T-helper 2 cell treated with Interferon-gamma antibody and Interleukin-4, amounts not matched to agents 5 μg/mL and 100 μg/mL, for 36 hours (primary cell): ENCODE measurements at places on chromosomes 5 and 9.

DNA sequence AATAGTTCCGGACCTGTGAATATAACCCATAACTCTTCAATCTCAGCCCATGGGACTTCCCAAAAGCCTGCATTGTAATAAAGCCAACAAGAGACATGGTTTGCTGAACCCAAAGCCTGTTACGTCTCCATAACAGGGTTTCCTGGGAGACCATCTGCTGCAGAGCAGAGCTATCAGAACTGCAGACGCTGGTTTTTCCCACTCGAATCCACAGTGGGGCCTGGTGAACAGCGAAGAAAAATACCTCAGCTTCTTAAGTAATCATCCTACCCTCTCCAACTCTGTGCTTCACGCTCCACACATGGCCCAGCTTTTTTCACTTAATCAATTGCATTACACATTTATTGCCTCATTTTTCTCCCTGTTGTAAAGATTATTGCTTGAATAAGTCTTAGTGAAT is 409.5 kb upstream of the GRIA1 start:
- H3K27ac ChIP-seq, result no peak overlapping the region
- H3K4me1 ChIP-seq, result no peaks in the 10 kb centered on the region
- H3K4me3 ChIP-seq, result no peak overlapping the region
- no peak for DNase-seq
- H3K27me3 ChIP-seq, result no peaks in the 10 kb centered on the region

DNA sequence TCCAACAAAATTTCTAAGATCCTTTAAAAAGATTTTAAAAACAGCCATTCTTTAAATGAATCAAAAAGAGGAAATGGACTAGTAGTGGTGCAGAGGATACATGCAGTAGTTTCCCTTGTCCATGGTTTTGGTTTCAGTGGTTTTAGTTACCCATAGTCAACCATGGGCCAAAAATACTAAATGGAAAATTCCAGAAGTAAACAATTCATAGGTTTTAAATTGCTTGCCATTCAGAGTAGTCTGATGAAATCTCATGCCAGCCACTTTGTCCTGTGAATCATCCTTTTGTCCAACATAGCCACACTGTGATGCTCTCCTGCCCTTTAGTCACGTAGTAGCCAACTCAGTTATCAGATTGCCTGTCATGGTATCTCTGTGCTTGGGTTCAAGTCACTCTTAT is 286.1 kb downstream of the ANXA1 start:
- no peak overlapping the region for H3K4me3 ChIP-seq
- no peaks in the 10 kb centered on the region for H3K27me3 ChIP-seq
- DNase-seq, result no peak
- H3K27ac ChIP-seq, result no peak overlapping the region

DNA sequence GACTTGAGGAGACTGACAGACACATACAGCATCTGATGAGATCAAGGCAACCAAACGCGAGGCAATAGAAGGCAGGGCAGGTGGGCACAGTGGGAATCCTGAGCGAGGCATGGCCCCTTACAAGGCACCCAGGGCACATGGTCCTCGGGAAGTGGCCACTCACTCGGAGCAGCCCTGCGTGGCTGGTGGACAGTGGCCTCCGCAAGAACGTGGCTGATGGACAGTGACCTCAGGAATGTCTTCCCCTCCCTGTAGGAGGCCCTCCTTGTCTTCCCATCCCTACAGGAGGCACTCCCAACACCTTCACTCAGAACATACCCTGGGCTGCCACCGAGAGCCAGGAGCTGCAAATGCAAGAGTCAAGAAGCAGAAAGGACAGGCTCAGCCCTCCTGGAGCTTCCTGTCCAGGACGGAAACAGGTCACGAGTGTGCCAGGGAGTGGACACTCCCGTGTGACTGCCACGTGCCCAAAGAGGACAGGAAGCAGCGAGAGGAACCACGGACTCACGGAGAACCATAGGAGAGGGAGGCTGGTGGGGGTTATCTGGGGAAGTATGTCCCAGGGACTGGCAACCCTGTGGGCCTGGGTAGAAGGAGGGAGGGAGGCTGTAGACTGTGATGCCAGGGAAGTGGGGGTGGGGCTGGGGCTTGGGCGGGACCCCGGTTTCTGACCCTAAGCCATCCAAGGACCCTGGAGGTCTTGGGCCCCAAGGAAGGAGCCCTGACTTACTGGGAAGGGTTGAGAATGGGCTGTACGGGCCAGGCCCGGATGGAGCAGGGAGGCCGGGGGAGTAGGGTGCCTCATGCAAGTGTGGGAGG is 321.9 kb upstream of the IRX4 start:
- no peaks in the 10 kb centered on the region for H3K4me1 ChIP-seq
- H3K4me3 ChIP-seq, result no peak overlapping the region
- H3K36me3 ChIP-seq, result no peaks in the 10 kb centered on the region
- no peak overlapping the region for H3K27ac ChIP-seq

GRCh38 chr5:163033656-163034055 is 403.7 kb upstream of the CCNG1 start:
- no peak overlapping the region for H3K27ac ChIP-seq
- no peaks in the 10 kb centered on the region for H3K4me1 ChIP-seq
- no peak for DNase-seq

DNA sequence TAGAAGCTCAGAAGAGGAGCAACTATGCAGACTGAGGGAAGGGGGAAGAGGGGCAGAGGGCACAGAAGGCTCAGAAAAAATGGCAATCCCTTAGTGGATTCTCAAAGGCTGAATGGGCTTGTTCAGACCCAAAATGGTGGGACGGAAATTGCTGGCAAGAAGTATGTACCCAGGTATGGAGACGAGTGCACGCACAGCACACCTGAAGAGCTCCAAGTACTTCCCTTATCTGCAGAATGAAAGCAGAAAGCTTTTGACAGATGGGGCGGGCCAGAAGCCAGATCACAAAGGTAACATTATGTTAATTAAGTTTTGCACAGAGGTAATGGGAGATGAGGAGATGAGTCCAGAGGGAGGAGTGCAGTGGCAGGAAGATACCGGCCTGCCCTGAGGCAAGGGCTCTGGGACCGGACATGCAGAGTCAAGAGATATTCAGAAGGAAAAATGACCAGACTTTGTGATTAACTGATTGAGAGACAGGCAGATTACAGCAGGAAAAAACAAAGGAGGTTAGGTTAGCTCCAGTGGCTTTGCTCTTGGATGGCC is 138.1 kb upstream of the PIK3R1 start:
- H3K4me1 ChIP-seq, result no peaks in the 10 kb centered on the region
- no peak for DNase-seq
- H3K27me3 ChIP-seq, result peaks cover 3% of the 10 kb centered on the region
- H3K27ac ChIP-seq, result no peak overlapping the region
- no peak overlapping the region for H3K4me3 ChIP-seq

- DNase-seq, result no peak
- peaks cover 31% of the 10 kb centered on the region for H3K4me1 ChIP-seq
- H3K4me3 ChIP-seq, result no peak overlapping the region
- H3K27me3 ChIP-seq, result peaks cover 35% of the 10 kb centered on the region
- H3K36me3 ChIP-seq, result peaks cover 12% of the 10 kb centered on the region
These were observed 2.5 kb upstream of the YTHDC2 start for GRCh38 chr5:113510836-113511451.

DNA sequence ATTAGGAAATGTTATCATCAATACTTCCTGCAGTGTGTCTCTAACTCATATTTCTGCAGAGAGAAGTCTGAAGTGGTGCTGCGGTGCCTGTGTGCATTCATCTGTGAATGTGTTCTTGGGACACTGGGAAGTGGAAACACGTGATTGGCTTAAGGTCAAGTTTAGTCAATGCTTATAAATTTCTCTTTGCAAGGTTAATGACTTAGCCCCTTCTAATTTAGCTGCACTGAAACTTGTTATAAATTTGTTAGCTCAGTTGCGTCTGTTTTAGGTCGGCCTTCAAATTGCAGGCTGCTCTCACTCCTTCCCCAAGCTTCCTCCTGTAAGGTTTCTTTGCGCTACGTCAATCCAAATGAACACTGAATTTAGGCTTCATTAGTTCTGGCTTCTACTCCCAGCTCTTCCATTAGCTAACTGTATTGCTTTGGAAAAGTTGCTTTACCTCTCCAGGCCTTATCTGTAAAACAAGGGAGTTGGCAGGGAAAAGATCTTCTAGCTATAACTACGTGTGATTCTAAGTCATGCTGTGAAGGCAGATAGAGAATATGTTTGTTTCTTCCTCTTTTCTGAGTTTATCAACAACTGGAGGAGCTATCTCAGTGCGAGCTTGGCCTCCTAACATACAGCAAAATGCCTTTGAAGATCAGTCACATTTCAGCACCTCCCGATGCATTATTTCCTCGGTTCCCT is 341.8 kb downstream of the NFIB start:
- H3K27me3 ChIP-seq, result no peaks in the 10 kb centered on the region
- DNase-seq, result no peak
- H3K4me1 ChIP-seq, result no peaks in the 10 kb centered on the region
- H3K27ac ChIP-seq, result no peak overlapping the region

DNA sequence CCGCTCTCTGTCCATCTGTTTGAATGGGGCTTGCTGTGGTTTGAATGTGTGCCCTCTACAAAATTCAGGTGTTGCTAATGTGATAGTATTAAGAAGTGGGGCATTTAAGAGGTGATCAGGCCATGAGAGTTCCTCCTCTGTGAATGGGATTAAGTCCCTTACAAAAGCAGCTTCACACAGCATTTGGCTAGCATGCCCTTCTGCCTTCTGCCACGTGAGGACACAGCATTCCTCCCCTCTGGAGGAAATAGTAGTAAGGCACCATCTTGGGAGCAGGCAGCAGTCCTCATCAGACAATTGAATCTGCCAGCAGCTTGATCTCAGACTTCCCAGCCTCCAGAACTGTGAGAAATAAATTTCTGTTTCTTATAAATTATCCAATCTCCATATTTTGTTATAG is 540.2 kb downstream of the CSNK1G3 start:
- no peaks in the 10 kb centered on the region for H3K27me3 ChIP-seq
- no peak overlapping the region for H3K27ac ChIP-seq
- no peak for DNase-seq
- no peaks in the 10 kb centered on the region for H3K4me1 ChIP-seq

DNA sequence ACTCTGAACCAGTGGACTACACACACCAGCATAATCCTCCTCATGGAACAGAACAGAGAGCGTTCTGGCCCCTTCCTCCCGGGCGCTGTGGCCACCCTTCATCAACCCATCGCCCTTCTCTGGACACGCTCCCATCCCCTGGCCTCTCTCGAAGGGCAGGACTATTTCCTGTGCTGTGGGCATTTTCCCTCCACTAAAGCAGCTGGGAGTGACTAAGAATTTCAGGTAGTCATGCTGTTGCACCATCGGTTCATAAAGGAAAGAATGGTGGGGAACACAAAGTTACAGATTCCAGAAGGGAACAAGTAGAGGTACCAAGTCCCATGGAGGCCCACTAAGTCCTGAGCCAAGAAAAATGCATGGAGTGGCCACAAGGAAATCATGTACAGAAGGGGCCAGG is 68.6 kb downstream of the EPB41L4B start:
- DNase-seq, result no peak
- H3K4me1 ChIP-seq, result no peaks in the 10 kb centered on the region
- no peak overlapping the region for H3K27ac ChIP-seq
- H3K4me3 ChIP-seq, result no peak overlapping the region
- peaks cover 3% of the 10 kb centered on the region for H3K27me3 ChIP-seq

- DNase-seq, result no peak
- H3K36me3 ChIP-seq, result no peaks in the 10 kb centered on the region
- no peak overlapping the region for H3K4me3 ChIP-seq
- no peak overlapping the region for H3K27ac ChIP-seq
These were observed 38.2 kb upstream of the FYB1 start for GRCh38 chr5:39257554-39257953.

GRCh38 chr9:137464291-137464999 is 5.3 kb upstream of the NSMF start:
- H3K27me3 ChIP-seq, result peaks cover 9% of the 10 kb centered on the region
- no peak overlapping the region for H3K27ac ChIP-seq
- no peak for DNase-seq
- H3K36me3 ChIP-seq, result no peaks in the 10 kb centered on the region

- H3K36me3 ChIP-seq, result no peaks in the 10 kb centered on the region
- no peak overlapping the region for H3K27ac ChIP-seq
- no peak overlapping the region for H3K4me3 ChIP-seq
- H3K4me1 ChIP-seq, result no peaks in the 10 kb centered on the region
These were observed 610.6 kb downstream of the CDH12 start for GRCh38 chr5:22242532-22242931.

DNA sequence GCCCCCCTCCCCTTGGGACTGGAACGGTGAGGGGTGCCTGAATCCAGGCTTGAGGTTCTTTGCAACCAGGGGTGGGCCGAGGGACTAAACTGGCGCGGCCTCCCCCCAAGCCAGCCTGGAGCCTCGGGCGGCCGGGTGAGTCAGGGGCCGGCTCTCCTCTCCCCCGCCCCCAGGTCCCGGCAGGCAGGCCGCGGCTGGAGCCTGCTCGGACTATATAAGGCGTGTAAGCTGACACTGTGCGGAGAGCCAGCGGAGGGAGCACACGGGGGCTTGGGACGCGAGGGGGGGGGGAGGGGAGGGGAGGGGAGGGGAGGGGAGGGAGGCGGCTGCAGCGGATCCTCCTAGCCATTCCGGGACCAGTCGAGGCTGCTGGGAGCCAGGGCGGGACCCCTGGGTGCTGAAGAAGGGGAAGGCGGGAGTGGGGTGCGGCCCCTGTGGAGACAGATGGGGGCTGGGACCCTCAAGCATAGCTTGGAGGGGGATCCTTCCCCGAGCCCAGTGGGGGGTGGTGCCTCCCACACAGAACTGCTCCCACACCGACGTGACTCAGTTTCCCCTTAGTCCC is 595 bp downstream of the PDLIM7 start:
- H3K27ac ChIP-seq, result peak overlapping the region; percentile 63
- H3K4me1 ChIP-seq, result peaks cover 31% of the 10 kb centered on the region
- DNase-seq, result no peak
- peak overlapping the region; percentile 82 for H3K4me3 ChIP-seq
- H3K36me3 ChIP-seq, result peaks cover 5% of the 10 kb centered on the region

DNA sequence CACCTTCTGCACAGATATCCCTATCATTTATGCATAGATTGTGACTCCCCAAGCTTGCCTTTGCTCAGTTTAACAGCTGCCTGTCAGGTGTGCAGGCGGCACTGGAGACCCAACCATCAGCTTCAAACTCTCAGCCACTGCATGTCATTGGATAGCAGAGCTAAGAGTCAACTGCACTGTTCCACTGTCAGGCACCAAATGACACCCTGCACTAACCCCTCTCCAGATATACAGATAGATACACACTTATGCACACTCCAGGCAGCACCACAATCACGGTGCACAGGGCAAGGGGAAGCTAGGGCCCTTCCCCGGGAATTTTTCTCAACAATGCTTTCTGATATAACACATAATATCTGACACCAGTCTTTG is 142.3 kb downstream of the BNC2 start:
- H3K4me1 ChIP-seq, result no peaks in the 10 kb centered on the region
- H3K4me3 ChIP-seq, result no peak overlapping the region
- no peaks in the 10 kb centered on the region for H3K36me3 ChIP-seq
